Renal cortical epithelial cell (primary cell): ENCODE measurements at places on chromosomes 7 and 10.

DNA sequence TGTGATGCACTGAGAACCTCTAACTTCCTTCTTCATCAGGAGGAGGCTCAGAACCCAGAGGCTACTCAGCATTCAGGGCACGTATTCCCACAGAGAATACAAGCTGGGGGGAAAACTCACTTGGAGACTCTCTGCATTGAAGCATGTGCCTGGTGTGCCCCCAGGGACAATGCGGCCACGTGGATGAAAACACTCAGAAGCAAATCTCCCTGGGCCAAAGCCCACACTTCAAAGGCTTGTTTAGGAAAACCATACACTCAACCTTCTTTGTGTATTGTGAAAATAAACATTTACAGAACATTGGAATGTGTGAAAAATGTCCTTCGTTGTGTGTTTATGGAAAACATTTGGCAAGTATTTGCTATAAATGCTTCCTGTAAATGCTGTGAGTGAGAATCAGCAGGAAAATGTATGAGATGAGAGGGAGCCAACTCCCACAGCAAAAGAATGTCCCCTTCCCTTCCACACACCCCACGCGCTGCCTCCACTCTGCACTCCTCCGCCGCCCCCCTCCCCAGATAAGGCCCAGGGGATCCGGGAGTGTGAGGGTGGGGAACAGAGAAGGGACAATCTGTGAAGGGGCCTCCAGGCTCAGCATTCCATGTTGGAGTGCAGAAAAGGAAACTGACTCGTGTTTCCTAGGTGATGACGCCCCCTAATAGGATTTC lies 339.5 kb downstream of the ELMO1 start:
- no peak for DNase-seq

DNA sequence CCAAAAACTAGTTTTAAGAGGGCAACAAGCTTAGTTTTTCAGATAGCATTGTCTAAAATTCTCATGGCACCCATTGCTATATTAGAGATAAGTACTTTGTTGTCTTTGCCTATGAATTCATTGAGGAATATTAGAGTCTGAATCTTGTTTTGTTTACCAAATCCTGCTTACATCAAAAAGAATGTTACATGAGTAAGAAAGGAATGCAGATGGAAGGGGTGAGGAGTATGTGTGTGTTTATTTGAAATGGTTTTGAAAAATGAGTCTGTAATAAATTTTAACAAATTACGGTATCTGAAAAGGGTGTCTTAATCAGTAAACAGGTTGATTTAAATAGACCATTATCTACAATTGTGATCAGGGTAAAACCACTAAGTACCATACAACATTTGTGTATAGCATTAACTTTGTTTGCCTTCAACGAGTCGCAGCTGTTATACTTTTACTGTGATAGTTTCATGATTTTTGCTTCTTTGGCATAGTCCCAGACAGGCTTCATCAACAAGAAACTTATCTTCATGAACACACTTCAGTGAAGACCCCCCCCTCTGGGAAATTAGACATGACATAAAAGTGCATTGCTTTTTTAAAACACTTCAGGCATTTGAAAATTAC lies 1183.9 kb upstream of the C7orf33 start:
- no peak for DNase-seq

- no peak for DNase-seq
Observed at GRCh38 chr10:106917452-106918055, 247.0 kb downstream of the SORCS1 start.

DNA sequence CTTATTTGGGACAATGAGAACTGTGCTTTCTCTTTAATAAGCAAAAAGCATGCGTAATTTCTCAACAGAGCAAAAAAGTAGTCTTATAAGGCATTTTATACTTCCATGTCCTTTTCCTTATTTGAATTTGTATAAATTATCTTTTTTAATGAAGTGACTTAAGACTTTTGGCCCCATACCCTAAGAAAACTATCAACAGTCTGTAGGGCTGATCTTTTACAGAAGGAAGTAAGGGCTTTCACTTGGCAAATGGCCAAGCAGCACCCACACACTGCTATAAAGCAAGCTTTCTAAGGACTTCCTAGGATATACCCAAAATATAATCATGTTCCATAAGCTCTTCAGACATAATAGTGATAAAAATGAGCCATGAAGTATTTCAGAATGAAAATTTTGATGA lies 3.4 kb downstream of the CRPPA start:
- DNase-seq, result no peak
